Activated naive CD4-positive, alpha-beta T cell treated with Interleukin-2 at 50 U/mL for 16 hours (primary cell): ENCODE measurements at places on chromosomes 2 and 18.

GRCh38 chr2:422676-423435 is 135.0 kb upstream of the ALKAL2 start:
- DNase-seq = no peak

DNA sequence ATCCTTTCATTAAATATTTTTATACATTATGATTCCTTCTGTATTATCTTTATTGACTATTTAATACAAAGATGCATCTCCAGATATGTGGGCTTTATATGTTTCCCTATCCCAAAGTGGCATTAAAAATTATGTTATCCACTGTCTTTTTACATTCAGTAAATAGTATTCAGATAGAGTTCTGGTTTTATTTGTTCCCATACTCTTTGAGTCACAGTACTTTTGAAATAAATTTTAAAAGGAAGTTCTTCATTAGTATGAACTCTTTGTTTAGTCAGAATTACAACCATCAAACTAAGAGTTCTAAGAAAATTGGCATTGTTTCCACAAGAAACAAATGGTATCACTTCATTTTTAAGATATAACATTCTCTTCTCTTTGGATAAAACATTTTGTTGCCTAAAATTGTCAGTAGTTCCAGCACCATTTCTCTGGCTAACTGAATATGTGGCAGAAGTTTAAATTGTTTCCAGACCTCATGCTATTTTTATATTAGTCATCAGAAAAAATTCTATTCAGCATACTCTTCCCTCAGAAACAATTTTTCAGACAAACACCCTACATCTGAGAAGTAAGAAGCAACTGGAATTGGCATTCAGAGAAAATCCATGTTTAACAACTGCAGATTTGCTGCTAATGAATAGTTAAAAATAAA is 88.5 kb upstream of the COL5A2 start:
- DNase-seq = no peak

GRCh38 chr2:84959566-84960506 is 11.1 kb upstream of the KCMF1 start:
- no peak for DNase-seq

DNA sequence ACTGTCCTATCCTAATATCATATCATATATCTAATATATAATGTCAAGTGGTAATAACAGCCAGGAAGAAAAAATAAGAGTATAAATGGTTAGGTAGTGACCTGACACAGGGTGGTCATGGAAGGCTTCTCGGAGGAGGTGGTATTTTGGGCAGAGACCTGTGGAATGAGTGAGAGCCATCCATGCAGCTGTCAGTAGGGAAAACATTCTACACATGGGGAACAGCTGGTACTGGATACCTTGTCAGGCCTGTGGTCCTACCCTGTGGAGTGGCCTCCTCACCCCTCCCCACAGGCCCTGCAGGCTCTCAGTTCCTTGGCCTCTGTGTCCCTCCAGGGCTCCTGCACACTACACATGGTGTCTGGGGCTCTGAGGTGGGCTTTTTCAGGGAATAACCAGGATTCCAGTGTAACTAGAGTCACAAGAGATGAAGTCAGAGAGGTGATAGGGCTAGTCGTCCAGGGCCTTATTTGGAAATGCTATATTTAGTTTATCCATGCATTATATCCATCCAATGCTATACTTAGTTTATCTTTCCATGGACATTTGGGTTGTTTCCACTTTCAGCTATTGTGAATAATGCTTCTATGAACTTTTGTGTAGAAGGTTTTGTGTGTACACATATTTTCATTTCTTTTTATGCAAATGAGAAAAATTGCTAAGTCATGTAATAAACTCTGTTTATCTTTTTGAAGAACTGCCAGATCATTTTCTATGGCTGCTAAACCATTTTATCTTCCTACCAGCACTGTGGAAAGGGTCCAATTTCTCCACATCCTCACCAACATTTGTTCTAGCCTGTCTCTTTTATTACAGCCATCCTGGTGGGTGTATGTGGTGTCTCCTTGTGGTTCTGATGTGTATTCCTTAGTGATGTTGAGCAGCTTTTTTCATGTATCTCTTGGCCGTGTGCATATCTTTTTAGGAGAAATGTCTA is 75.6 kb downstream of the TPGS2 start:
- DNase-seq = no peak

DNA sequence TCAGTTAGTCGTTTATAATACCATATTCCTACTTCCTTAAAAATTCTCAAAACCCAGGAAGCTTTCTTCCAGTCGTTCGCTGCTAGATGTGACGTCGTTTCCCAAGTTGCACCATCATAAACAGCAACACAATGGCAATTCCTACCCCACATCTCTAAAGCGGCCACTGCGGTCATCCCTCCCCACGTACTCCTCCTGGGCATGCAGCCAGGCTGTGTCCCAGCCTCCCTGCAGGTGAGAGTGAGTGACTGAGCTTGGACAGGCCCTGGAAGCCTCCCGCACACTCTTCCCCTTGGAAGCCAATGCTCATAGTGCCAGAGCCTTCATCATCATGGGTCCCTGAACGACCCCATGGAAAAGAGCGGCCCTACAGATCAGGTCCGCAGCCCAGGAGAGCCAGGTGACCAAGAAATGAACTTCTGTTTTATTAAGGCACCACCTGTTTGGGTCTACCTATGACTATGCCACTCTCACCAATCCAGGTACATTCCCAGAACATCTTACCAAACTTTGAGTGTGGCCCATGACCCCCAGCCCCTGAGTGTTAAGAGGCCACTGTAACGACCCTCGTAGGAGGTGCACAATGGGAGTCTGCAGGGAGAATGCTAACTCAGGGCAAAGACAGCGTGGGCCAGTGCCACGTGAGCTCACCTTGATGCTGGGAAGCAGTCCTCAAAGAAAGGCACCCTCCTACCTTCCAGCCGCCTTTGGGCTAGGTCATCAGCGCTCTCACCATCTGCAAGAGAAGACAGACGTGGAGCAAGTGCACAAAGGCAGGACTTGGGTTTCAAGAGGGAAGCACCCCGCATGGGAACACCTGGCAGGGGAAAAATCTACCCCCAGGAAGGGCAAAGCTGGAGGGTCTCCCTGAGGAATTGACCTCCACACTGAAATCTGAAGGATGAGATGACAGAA is 74.7 kb upstream of the RAB6C start:
- DNase-seq = no peak

DNA sequence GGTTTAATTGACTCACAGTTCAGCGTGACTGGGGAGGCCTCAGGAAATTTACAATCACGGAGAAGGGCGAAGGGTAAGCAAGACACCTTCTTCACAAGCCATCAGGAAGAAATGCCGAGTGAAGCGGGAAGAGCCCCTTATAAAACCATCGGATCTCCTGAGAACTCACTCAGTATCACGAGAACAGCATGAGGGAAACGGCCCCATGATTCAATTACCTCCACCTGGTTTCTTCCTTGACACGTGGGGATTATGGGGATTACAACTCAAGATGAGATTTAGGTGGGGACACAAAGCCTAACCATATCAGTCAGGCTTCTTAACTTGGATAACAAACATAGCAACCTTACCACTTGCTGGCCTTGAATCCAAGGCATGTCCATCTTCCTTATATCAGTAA is 289.0 kb upstream of the STON1 start:
- no peak for DNase-seq

DNA sequence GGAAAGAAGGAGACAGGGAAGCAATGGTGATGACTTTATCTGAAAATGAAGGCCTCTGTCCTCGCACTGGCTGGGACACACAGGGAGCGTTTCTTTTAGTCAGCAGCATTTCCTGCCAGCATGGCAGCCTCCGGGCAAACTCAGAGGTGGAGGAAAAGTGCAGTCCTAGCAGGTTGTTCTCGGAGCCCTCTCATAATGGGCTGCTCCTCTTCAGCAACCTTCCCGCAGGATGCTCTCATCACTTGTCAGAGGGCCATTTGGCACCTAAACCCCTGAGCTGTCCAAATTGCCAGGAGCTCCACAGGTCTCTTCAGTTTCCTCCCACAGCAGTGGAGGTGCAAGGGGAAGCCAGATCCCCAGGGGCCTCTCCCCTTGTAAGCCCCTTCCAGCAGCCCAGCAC is 6.2 kb downstream of the STK39 start:
- DNase-seq = peak; percentile 19

GRCh38 chr2:145765874-145766273 is 1246.0 kb upstream of the ZEB2 start:
- DNase-seq = no peak

- DNase-seq = no peak
These were observed 279.6 kb downstream of the TXNL1 start for GRCh38 chr18:56358608-56359280.

GRCh38 chr2:3730646-3731045 is 27.3 kb downstream of the DCDC2C start:
- DNase-seq = no peak

- no peak for DNase-seq
These were observed 26.0 kb downstream of the CROCC2 start for GRCh38 chr2:240932001-240932723.

GRCh38 chr2:103165836-103166235 is 404.0 kb downstream of the TMEM182 start:
- DNase-seq = no peak

- DNase-seq = no peak
These were observed 97.1 kb downstream of the ZBTB7C start for GRCh38 chr18:48312066-48312465.

DNA sequence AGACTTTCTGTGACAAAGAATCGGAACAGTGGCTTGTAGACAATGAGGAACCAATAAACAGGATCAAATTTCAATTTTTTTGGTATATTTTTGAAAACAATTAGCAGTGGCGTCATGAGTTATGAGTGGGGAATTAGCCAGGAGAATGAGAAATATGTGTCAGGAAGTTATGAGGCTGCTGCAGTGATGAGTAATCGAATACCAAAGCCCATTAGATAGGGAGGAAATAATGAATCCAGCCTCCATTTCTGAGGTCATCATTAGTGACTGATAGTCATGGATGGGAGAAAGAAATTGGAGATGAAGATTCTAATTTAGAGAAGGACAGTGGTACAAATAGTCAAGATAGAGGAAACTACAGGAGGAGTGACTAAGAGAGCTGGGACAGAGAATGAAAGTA is 673.1 kb upstream of the VRK2 start:
- DNase-seq = no peak

GRCh38 chr2:43328832-43329231 is 102.4 kb upstream of the ZFP36L2 start:
- DNase-seq = no peak

- no peak for DNase-seq
These were observed 13.3 kb downstream of the EIF2AK3 start for GRCh38 chr2:88613921-88614320.

- no peak for DNase-seq
These were observed 112.2 kb downstream of the SRBD1 start for GRCh38 chr2:45498661-45499550.

GRCh38 chr2:225599856-225600255 is 200.3 kb downstream of the NYAP2 start:
- DNase-seq = no peak

GRCh38 chr18:28767727-28768211 is 590.8 kb upstream of the CDH2 start:
- DNase-seq = no peak
